ENCODE measurements at places on chromosomes 16 and 17.

- no peak for ATAC-seq
Observed at GRCh38 chr17:5789528-5789927, 205.2 kb upstream of the NLRP1 start.

GRCh38 chr17:40419559-40420331, 2.0 kb upstream of the TOP2A start:
- no peak for ATAC-seq

- ATAC-seq = no peak
Observed at GRCh38 chr17:79624718-79625478, 14.0 kb upstream of the RBFOX3 start.

DNA sequence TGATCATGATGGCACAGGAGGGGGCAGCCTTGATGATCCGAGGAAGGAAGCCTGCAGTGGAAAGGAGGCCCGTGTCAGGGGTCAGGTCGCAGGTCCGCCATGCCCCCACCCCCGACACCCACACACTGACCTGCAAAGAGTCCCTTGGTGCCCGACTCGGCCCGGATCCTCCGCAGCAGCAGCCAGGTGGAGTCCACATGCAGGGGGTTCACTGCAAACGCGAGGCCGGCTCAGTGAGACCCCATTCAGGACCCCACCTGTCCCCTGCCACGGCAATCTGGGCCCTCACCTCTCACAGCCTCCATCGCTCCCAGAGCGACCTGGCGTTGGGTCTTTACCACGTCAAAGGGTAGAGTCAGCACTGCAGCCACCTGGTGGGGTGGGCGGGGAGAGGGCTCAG, 4.6 kb downstream of the SLC25A39 start:
- no peak for ATAC-seq

DNA sequence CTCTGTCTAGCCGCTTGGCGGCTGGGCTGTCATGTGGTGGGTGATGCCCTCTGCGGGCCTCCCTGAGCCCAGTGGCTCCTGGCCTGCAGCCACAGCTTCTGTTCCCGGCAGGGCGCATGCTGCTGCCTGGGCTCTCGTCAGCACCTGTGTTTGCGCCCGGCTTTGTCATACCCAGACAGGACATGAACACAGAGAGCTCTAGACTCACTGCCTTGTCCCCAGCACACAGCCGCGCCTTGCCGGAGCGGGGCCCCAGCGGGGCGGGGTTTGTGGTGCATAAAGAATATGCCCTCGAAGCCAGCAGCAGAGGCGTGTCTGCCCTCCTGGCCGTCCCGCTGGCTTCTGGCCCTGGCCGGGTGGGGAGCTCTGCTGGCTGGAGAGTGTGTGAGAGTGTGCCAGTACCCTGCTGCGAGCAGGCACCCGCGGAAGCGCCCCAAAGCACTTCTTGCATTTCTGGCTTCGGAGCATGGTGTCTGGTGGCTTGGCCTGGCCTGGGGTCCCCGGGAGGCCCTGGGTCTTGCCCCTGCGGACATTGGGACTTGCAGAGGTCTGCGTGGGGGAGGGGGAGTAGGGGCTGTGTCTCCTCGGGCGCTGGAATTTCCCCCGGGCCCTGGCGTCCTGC, 14.4 kb downstream of the ASPSCR1 start:
- ATAC-seq = peak; percentile 88

DNA sequence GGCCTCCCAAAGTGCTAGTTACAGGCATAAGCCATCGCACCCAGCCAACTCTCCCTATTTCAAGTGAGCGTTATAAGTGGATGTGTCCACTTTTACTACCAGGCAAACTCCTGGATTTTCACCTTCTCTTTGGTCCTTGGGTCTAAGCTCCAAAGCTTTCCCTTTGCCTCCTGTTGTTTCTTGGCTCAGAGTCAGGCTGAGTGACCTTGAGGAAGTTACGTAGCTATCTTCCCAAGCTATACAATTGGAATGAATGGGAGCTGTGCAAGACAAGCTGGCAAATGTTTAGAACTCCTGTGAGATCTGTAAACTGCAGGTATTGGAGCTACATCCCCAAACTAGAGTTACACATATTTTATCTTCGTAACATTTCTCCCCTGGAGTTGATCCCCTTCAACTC, 20.3 kb downstream of the NXPH3 start:
- ATAC-seq = no peak

GRCh38 chr17:53314521-53314920, 508.2 kb upstream of the KIF2B start:
- no peak for ATAC-seq

- peak; percentile 12 for ATAC-seq
Observed at GRCh38 chr16:2963723-2964474, at the start of gene KREMEN2. TSS of gene KREMEN2 (plus strand) at chr16:2964275. CDS start at chr16:2964521, 246 bp downstream.

DNA sequence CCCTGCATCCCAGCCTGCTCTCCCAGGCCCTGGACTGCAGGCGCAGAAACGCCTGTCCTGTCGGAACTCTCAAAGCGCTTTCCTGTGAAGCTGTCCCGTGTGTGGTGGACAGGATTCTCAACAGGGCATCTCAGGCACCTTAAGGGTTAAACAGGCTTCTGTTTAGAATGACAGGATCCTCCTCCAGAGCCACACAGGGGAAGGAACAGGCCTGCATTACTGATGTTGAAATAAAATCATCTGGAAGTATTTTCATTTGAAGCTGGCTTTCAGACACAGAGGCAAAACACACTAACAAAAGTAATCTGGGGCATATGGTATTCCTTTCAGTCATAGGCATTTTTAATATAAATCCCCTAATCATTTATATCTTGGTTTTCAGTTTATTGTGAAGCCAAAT, 7.4 kb downstream of the HS3ST3A1 start:
- ATAC-seq = no peak

DNA sequence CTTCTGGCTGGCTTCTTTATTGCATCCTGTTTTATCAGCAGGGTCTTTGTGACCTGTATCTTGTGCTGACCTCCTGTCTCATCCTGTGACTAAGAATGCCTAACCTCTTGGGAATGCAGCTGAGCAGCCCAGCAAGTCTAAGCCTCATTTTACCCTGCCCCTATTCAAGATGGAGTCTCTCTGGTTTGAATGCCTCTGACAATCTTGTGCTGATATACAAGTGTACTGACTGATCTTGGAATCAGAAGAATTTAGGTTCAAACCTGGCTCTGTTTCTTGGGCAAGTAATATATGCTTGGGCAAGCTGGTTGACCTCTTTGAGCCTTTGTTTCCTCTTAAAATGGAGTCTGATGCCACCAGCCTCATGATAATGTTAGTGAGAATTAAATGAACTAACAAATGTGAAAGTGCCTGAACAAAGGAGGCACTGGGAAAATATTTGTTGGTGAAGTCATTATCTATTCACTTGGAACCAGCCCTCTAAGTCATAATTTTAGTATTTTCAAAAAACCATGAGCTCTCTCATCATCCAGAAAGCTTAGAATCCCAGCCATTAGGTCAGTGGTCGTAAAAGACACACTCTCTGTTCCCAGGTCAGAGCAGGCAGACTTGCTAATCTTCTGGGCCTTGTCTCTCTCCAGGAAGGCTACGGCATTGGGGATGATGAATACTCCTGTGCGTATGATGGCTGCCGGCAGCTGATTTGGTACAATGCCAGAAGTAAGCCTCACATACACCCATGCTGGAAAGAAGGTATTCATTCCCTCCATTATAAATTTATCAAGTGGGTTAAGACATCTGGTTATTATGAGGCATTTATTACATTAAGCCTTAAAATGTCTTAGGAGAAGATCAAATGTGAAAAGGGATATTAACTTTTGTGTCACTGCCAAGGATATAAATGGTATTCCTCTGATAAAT, 18.1 kb upstream of the ARL2BP start:
- no peak for ATAC-seq

- no peak for ATAC-seq
Observed at GRCh38 chr17:29603109-29603674, 10.3 kb downstream of the ANKRD13B start.

- no peak for ATAC-seq
Observed at GRCh38 chr17:66943484-66943883, 21.0 kb upstream of the CACNG4 start.

- no peak for ATAC-seq
Observed at GRCh38 chr17:34644941-34645550, 65.7 kb downstream of the TMEM132E start.

DNA sequence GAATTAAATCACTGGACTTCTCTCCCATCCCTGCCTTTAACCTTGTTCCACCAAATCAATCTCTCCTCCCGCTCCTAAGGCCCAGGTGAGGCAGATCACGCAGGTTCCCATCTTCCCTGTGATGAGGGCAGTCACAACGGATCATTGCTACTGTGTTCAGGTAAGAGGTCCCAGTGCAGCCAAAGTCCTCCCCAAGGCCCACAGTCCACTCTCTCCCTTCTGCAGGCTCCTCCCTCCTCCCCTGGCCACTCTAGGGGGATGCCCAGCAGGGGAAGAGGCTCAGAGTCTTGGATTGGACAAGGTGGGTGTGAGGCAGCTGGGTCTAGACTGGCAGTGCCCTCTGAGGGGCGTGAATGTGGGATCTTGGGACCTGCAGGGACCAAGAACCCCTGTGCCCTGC, 2.6 kb upstream of the ADGRG3 start:
- ATAC-seq = no peak

- peak; percentile 30 for ATAC-seq
Observed at GRCh38 chr17:7445619-7445968, 733 bp downstream of the CHRNB1 start.

DNA sequence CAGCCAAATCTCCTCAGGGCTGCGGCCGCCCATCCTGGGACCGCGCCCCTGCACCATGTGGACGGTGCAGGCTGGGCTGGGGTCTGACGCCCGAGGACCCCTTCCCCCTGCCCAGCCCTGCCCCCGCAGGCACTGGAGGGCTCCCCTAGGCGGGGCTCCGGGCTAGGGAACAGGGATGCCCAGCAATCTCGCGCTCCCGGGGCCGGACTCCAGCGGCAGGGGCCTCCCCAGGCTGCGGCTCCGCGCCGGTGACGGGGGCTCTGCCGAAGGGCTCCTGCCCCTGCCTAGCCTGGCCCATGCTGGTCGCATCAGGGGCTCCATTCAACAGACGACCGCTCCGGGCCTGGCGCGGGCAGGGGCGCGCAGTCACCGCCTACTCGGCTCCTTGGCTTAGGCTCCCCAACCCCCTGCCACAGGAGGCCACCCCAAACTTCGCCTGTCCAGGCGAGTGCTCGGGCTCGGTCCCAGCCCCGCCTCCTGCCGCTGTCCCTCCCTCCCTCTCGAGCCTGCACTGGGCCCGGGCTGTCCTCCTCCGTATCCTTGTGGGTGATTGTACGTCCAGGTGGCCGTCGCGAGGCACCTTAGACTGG, 27.4 kb upstream of the ADORA2B start:
- ATAC-seq = peak; percentile 32

DNA sequence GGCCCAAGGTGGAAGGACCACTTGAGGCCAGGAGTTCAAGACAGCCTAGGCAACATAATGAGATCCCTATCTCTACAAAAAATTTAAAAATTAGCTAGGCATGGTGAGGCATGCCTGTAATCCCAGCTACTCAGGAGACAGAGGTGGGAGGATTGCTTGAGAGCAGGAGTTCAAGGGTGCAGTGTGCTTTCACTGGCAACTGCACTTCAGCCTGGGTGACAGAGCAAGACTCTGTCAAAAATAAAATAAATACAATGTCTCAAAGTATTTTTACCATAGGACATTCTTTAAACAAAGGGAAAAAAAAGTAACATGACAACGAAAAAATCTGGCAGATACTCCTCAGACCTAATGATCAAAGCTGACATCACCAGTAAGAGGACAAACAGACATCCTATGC, 72.6 kb downstream of the FBXL20 start:
- no peak for ATAC-seq

- no peak for ATAC-seq
Observed at GRCh38 chr17:59825533-59826322, 67.0 kb downstream of the TUBD1 start.

- ATAC-seq = peak; percentile 61
Observed at GRCh38 chr16:56332464-56333079, 92.8 kb downstream of the AMFR start.

GRCh38 chr17:1078831-1079561, 82.1 kb downstream of the TIMM22 start:
- ATAC-seq = no peak

DNA sequence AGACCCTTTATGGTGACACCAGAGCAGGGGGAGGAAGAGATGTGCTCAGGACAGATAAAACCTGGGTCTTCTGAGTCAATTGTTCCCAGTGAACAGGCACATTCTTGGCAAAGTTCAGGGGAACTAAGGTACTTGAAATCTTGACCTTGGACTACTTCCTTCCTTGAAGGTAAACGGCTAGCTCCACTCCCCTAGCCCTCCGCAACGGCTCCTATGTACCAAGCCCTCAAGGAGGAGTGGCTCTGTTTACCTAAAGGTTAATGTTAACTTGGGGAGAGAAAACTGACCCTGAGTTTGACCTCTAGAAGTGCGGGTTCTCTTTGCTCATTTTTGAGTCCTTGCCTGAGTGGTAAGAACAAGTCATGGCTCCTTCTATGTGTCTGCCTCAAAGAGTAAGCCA, 7.8 kb downstream of the TTLL6 start:
- no peak for ATAC-seq

- ATAC-seq = no peak
Observed at GRCh38 chr17:77884967-77885641, 73.4 kb upstream of the TNRC6C start.

DNA sequence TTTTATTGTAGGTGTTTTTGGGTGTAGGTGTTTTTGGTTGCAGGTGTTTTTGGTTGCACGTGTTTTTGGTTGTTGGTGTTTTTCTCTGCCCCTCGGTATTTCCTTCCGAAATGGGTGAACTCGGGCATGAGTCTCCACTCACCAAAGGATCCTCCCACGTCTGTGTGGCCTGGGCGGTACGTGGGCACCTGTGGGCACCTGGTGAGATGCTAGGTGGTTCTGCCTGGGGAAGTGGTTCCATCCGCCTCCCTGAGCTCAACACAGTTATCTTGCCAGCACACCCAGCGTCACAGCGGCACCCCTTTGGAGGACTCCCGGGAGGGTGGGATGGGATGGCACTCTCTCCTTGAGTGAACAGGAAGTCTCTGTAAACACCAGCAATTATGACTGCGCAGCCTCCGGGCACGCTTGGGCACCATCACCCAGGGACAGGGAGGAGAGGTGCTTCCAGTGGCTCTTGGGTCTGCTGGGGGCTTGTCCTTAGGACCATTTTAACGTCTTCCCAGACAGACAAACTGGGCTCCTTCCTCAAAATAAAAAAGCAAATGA, 29.8 kb downstream of the COX4I1 start:
- ATAC-seq = no peak

DNA sequence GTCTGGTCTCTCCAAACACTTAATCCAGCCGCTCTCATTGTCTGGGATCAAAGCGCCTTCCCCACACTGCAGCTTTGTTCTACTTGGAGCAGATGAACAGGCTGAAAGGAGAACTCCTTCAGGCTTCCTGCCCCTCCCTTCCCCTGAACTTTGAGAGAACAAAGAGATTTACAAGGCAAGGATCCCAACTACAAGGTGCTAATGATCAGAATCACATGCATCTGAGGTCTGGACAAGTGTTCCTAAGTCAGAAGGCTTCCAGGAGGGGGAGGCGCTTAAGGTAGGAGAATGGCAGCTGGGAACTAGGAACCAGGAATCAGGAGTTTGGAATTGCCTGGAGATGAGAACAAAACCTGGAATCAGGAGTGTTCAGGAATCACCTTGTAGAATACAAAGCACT, 606.3 kb upstream of the CDH11 start:
- peak; percentile 76 for ATAC-seq

DNA sequence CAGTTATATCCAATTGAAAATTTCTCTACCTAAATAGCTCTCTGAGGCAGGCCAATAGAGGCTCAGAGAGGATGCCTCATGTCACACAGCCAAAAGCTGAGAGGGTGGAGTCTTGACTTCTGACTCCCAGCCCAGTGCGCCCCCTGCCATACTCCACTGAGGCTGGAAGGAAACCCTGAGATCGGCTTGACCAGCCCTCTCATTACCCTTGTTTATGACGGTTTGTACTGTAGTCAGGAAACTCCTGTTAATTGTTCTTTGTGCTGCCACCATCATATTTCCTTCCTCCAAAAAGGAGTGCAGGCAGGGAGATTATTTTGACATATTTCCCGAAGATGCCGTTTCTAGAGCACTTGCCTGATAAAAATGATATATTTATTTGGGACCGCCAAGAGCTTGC, 107.9 kb downstream of the AIPL1 start:
- ATAC-seq = peak; percentile 44
